CD8-positive, alpha-beta T cell (primary cell): ENCODE measurements at places on chromosomes 5 and 9. TPM values are rescaled to one million over a fixed set of nuclear protein-coding genes. Genes with fewer than 3 reads are reported as not detected.

The MEIKIN gene
- total RNA-seq: not detected

The HAVCR2 gene
- 1.6 TPM for total RNA-seq

The TAF11L5 gene
- total RNA-seq: not detected

The NR6A1 gene
- total RNA-seq: not detected
